Caco-2 (cell line): ENCODE measurements at places on chromosomes 2 and 18.

DNA sequence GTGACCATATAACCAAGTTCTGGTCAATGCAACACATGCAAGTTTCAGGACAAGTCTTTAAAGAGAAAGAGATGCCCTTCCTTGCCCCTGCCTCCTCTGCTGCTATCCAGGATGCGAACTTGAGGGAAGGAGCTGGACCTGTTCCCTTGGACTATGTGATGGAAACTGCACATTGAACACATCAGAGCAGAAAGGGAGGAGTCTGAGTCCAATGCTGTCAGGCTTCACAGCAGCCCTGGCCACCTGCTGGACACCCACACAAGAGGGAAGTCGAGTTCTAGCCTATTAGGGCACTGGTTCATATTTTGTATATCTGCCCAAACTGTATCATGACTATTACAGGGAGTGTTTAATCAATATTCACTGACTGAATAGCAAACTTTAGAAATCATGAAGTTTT, 38.3 kb upstream of the TEX51 start:
- DNase-seq = no peak

- DNase-seq = no peak
Measured at GRCh38 chr18:46268671-46269070, 164.5 kb downstream of the HAUS1 start.

GRCh38 chr18:48782381-48782861, 168.3 kb downstream of the SMAD7 start:
- DNase-seq = no peak

DNA sequence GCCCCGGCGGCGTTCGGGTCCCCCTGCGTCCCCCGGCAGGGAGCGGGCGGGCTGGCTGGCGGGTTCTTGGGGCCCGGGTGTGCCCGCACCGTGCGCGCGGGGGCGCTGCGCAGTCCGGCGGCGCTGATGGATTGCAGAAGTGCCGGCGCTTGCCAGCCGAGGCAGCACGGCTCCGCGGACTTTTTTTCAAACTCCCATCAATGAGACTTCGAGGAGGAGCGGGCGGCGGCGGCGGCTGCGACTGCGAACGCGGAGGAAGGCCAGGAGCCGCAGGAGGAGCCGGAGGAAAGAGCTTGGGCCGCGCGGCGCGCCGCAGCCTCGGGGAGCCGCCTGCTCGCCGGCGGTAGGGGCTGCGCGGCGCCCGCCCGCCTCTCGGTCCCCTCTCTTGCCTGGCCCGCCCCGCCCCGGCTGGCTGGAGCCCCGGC, at the start of gene GLI2:
TSS of gene GLI2 (plus strand) at position 123 of the 425 bp plus-strand sequence. CDS start 61,453 bp downstream, outside the sequence.
- peak; percentile 78 for DNase-seq

DNA sequence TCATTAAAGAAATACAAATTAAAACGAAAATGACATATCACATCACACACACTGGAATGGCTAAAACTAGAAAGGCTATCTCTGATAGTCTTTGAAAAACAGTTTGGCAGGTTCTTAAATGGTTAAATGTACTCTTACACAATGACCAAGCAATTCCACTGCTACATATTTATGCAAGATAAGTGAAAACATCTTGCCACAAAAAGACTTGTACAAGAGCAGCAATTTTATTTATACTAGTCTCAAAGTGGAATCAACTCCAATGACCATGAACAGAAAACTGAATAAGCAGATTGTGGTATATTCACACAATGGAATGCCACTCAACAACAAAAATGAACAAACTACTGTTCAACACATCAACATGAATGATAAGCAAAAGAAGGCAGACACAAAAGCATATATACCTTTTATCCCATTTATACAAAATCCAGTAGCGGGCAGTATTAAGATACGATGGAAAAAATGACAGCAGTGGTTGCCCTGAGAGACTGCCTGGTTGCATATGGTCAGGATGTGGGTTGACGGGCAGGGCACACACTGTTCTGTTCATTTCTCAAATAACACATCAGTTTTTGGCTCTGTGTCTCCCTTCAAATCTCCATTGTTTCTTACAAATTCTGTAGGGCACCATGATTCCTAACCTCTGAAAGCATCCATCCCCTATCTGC, 25.4 kb downstream of the SP100 start:
- no peak for DNase-seq

- no peak for DNase-seq
Measured at GRCh38 chr2:73995810-73996209, 11.1 kb downstream of the TET3 start.

- no peak for DNase-seq
Measured at GRCh38 chr2:85924522-85924921, 35.7 kb upstream of the ST3GAL5 start.

DNA sequence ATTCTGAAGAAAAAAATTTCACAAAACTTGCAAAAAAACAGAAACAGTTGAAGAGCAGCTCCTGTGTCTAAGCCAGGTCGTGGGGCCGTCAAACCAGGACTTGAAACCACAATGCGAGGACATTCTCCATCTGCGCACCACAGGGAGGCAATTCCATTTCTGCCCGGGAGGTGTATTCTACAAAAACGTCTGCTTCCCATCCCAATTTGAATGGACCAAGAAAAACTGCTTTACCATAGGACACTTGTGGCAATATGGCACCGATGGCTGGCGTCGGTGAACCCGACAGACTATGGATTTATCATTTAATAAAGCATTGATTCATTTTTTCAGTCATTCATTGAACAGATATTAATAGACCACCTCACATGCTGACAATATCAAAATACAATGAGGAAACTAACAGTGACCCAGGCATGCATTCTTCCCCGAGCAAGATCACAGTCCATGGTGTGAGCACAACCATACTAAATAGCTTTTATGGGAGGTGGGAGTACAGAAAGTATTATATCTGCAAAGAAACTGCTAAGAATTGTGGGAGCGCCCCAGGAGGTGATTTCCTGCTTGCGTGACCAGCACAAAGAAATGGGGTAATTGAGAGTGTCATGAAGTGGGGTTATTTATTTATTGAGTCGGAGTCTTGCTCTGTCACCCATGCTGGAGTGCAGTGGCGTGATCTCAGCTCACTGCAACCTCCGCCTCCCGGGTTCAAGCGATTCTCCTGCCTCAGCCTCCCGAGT, 10.5 kb upstream of the ZAP70 start:
- no peak for DNase-seq

- DNase-seq = peak; percentile 41
Measured at GRCh38 chr2:26471766-26472706, 5.9 kb downstream of the OTOF start.

DNA sequence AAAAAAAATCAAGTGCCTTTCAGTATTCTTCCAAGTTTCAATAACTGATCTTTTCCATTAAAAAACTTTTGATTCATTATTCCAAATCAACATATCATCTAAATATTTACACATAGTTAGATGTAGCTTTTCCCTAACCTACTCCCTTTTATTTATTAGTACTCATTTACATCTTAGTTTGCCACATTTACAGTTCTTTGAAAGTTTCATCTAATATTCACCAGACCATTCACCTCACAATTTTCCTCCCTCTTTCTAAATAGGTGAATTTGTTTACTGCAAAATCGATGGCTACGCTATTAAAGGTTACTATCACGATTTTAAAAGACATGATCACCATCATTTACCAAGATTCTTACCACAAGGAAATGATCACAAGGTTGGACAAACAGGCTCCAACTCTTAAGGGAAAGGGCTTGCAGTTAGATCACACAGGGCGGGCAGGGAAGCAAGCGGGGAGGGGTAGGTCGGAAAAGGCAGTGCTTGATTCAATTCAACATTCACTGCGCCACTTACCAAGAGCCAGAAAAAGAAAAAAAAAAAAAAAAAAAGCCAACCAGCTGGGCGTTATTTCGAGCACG, 654 bp upstream of the MARCHF7 start:
- no peak for DNase-seq

DNA sequence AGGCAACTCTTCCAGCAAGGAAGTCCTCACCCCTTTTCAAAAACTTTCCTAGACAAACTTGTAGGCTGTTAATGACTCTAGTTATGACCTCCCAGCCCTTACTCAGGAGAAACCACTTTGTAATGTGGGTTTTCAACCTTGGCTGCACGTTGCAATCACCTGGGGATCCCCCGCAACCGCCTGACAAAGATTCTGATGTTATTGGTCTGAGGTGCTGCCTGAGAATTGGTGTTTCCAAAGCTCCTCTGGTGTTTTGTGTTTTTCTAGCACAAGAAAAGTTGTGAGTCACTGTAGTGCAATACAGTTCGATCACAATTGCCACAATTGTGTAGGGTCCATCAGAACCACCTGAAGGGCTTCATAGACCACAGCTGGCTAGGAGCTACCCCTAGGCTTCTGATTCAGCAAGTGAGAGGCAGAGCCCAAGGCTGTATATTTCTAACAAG, 121.6 kb downstream of the SP100 start:
- DNase-seq = no peak

- DNase-seq = peak; percentile 81
Measured at GRCh38 chr2:113248997-113249770, 29.5 kb downstream of the PAX8 start.

DNA sequence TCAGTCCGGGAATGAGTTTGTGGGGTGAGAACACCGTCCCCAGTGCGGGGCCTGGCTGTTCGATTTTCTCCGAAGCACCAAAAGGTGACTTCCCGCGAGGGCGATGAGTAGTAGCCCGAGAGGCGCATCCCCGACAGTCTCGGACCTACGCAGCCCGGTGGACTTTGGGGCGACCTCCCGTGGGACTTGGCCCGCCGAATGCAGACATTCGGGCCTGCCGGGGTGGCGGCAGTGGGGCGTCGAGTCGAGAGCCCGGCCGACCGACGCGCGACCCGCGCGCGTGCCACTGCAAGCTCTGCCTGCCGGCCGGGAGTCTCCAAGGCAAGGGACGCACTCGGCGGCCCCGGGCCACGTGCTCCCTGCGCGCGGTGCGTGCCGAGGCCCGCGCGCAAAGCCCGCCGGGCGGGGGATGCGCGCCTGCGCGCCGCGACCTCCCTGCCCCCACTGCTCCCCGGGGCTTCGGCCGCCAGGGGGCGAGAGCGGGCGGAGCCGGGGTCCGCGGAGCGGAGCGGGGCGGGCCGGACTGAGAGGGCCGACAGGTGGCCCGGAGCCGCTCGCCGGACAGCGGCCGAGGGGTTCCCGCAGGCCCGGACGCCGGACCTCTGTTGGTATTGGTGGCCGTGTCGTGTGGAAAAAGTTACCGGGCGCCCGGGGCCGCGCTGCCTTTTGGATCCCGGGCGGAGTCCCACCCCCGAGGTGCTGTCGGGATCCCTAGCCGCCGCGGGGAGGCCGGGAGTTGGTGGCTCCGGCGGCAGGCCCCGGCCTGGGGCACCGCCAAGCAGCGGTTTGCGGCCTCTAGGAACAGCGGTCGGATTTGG, 1.9 kb downstream of the PTMA start:
- DNase-seq = peak; percentile 71

GRCh38 chr2:118065921-118066511, 22.3 kb upstream of the INSIG2 start:
- no peak for DNase-seq

DNA sequence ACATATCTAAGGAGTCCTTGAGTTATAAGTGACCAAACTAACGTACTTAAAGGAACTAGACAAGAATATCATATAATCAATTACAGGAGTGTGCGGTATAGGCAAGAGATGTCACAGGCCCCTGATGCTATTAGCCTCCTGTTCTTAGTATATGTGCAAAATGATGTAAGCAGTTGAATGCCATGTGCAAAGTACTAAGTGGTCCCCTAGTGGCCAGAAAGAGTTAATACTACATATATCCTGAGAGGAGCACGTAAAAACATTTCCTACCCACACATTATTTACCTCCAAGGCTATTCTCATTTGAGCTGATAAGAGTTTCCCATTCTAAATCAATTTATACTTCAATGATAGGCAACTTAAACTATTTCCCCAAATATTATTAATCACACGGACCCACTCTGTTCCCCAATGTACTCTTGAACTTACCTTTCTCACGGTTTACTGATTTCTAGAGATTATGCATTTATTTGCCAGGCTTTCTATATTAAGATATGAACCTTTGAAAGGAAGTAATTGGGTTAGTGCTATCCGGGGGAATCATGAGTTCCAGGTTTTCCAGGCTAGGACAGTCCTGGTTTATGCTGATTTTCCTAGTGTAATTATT, 158.0 kb upstream of the KLHL14 start:
- DNase-seq = no peak

GRCh38 chr18:8507915-8508705, 101.1 kb upstream of the RAB12 start:
- DNase-seq = no peak

DNA sequence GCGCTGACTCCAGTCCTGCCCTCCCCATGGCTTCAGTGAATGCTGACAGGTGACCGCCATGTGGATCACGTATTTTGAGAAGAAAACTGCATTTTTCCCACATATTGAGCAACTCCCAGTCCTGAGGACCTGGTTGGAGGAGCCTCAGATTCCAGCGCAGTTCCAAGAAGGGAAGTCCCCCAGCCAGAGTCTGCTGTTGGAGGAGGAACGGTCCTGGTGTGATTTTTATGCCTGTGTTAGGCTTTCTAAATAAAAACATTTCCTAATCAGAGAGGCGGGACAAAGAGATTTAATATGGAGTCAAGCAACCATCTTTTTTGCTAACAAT, 32.3 kb upstream of the COL6A3 start:
- no peak for DNase-seq

DNA sequence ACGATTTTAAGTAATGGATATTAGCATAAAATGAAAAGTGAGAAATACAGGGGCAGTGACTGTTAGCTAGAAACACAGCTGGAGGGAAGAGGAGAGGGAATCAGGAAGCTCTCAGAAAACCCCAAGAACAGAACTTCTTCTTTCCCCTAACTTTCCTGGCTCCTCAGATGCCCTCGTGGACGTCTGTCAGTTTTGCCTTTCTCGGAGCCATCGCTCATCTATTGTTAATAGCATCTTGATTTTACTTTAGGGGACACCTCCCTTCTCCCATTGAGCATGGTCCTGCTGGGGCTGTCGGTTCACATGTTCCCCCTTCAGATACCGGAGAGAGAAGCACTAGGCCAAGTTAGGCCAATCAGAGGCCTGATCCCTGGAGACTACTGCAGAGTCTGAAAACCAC, 2.3 kb upstream of the PLEK start:
- no peak for DNase-seq

GRCh38 chr2:23589220-23589647, 204.3 kb downstream of the KLHL29 start:
- DNase-seq = no peak

DNA sequence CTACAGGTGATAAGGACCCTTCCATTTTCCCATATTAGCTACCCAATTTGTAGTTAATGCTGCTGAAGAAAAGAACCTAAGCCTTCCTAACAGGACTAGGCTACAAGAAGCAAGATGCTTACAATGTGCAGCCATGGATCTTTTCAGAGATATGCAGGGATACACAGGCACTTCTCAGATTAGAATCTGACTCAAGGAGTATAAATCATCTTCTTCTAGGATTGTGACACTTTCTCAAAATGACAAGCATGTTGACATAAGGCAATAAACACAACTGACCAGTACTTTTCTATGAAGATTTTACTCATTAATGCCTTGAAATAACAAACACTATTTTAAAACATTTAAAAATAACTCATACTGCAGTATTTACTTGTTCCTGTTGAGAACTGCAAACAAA, 127.9 kb upstream of the ACVR2A start:
- DNase-seq = no peak
